NCI-H187 treated with DMSO at 0.1 percent for 48 hours (cell line): ENCODE measurements at places on chromosomes 6 and 20.

GRCh38 chr6:37866590-37867507 lies 47.3 kb downstream of the ZFAND3 start:
- DNase-seq: no peak

DNA sequence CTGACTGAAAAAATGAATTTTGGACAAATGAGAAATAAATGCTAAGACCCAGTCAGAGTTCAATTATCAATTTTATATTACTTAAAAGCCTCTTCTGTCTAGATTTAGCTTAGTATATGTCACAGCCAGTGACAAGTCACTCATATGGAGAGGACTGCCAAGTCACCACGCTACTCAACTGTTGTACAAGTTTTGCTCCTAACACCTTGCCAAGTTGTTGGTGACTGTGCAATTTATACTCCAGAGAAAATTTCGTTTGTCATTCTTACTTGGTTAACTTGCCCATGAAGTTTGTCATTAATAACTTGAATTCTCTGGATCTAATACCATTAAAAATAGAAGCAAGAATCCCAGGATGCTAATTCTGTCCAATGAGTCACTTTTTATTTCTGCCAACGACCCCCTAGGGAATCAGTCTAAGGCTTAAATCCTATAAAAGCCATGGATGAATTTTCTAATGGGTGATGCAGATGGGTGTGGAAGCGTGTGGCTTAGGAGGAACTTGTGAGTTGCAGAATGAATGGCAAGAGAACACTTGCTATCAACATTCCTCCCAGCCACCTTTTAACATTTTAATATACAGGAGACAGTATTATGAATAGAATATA lies 30.4 kb upstream of the FBXO30 start:
- no peak for DNase-seq

- no peak for DNase-seq
These were observed 134.0 kb upstream of the ARMC2 start for GRCh38 chr6:108714101-108714765.

GRCh38 chr6:167714152-167714551 lies 112.6 kb upstream of the AFDN start:
- DNase-seq: no peak

- DNase-seq: no peak
These were observed 189.2 kb upstream of the AGPAT4 start for GRCh38 chr6:161463071-161463470.
